Smooth muscle cell of the pulmonary artery (primary cell): ENCODE measurements at places on chromosomes 4 and X. TPM values are rescaled to one million over a fixed set of nuclear protein-coding genes. Genes with fewer than 3 reads are reported as not detected.

MED12 gene
- 38.4 and 39.6 TPM in 2 replicates for total RNA-seq

PRPS1 gene
- total RNA-seq: 17.0 and 28.8 TPM in 2 replicates

CASP3 gene
- total RNA-seq: 22.7 and 27.8 TPM in 2 replicates

CFAP99 gene
- 0.13 TPM in 1 of 2 replicates, not detected in the other for total RNA-seq

APLN gene
- total RNA-seq: 10.8 and 15.6 TPM in 2 replicates

SLITRK4 gene
- total RNA-seq: 0.43 and 2.0 TPM in 2 replicates

KIT gene
- 1.2 and 2.7 TPM in 2 replicates for total RNA-seq

CT55 gene
- total RNA-seq: not detected in 2 replicates

PSAPL1 gene
- not detected in 2 replicates for total RNA-seq

PGAM4 gene
- not detected in 2 replicates for total RNA-seq

CTAG1A gene
- not detected in 2 replicates for total RNA-seq

VCX gene
- not detected in 2 replicates for total RNA-seq

SPANXB1 gene
- not detected in 2 replicates for total RNA-seq

PDCL2 gene
- total RNA-seq: not detected in 2 replicates

VMA21 gene
- total RNA-seq: 40.0 and 46.1 TPM in 2 replicates

TRPC5OS gene
- total RNA-seq: not detected in 2 replicates

IDUA gene
- 16.9 and 46.4 TPM in 2 replicates for total RNA-seq

PLXNB3 gene
- total RNA-seq: 15.2 and 19.4 TPM in 2 replicates

CNGA1 gene
- total RNA-seq: 0.46 and 4.5 TPM in 2 replicates

TLR10 gene
- not detected in 2 replicates for total RNA-seq

CNKSR2 gene
- total RNA-seq: 0.66 and 0.85 TPM in 2 replicates

STK32B gene
- 0.69 and 3.2 TPM in 2 replicates for total RNA-seq

NLRP2B gene
- under 0.01 TPM in 1 of 2 replicates, not detected in the other for total RNA-seq

SORBS2 gene
- total RNA-seq: 18.1 and 30.9 TPM in 2 replicates

IL9R gene
- not detected in 2 replicates for total RNA-seq

NIPAL1 gene
- total RNA-seq: 0.46 and 2.0 TPM in 2 replicates
